ENCODE measurements at places on chromosomes 7 and 10. TPM values are rescaled to one million over a fixed set of nuclear protein-coding genes. Genes with fewer than 3 reads are reported as not detected.

The UTF1 gene
- total RNA-seq = not detected

The ABCA13 gene
- not detected for total RNA-seq

The ICA1 gene
- not detected for total RNA-seq

The ARHGEF5 gene
- total RNA-seq = not detected

The AS3MT gene
- not detected for total RNA-seq

The LEP gene
- not detected for total RNA-seq

The MMRN2 gene
- total RNA-seq = not detected

The ANLN gene
- 23.1 TPM for total RNA-seq

DNA sequence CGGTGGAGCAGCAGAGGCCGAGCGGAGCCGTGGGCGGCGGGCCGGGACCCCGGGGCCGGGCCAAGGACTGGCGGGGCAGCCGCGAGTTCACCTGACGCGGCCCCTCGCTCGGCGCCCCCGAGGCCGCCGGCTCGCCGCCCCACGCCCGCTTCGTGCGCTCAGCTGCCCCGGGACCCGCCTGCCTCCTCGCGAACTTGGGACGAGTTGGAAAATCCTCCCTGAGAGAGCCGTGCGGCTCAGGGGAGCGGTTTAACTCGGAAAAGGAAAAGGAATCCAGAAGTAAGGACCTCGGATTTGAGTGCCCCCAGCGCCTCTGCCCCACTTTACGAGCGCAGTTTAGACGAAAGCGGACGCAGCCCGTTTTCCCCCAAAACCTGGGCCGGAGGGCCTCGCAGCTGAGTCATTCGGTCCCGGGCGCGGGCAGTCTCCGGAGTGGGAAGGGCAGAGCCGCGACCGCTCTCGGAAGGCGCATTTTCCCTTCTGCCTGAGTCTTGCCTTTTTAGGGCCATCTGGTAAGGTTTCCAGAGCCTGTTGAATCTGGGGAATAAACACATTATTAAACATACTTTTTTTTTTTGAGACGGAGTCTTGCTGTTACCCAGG is 744 bp downstream of the CREM start:
- H3K4me3 ChIP-seq = peak overlapping the region; percentile 98
- H3K4me1 ChIP-seq = peaks cover 29% of the 10 kb centered on the region
- peak; percentile 79 for DNase-seq
- H3K27me3 ChIP-seq = no peaks in the 10 kb centered on the region
- H3K36me3 ChIP-seq = no peaks in the 10 kb centered on the region
- H3K27ac ChIP-seq = peak overlapping the region; percentile 61

DNA sequence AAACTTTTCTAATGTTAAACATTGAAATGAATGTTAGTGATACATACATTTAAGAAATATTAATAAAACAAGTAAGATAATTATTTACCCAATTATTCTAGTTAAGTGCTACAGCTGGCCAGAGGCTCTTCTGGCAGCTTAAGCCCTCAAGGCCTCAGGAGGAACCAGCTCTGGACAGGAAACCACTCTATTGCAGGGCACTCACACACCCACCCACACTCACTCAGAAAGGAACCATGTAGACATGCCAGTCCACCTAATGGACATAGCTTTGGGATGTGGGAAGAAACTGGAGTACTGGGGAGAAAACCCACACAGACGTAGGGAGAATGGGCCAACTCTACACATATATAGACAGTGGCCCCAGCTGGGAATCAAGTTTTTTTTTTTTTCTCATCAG is 28.2 kb downstream of the UMAD1 start:
- H3K36me3 ChIP-seq = no peaks in the 10 kb centered on the region
- H3K27ac ChIP-seq = no peak overlapping the region
- no peak for DNase-seq
- H3K4me3 ChIP-seq = no peak overlapping the region
- H3K27me3 ChIP-seq = no peaks in the 10 kb centered on the region

DNA sequence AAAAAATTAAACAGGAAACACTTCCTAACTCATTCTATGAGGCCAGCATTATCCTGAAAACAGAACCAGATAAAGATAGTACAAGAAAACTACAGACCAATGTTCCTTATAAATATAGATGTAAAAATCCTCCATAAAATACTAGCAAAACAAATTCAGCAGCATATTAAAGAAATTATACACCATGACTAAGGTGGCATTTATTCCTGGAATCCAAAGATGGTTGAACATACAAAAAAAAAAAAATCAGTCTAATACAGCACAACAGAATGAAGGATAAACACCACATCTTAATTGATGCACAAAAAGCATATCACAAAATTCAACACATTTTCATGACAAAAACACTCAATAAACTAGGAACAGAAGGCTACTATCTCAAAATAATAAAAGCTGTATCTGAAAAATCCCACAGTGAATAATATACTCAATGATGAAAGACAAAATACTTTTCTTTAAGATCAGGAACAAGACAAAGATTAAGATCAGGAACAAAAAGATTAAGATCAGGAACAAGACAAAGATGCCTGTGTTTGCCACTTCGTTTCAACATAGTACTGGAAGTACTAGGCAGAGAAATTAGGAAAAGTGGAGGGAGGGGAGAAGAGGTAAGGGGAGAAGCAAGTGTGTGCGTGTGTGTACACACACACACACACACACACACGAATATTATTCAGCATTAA is 95.6 kb downstream of the SNX13 start:
- H3K4me1 ChIP-seq = no peaks in the 10 kb centered on the region
- H3K4me3 ChIP-seq = no peak overlapping the region
- no peak for DNase-seq
- H3K36me3 ChIP-seq = peaks cover 70% of the 10 kb centered on the region
- H3K27me3 ChIP-seq = no peaks in the 10 kb centered on the region

GRCh38 chr7:85095806-85096205 is 91.0 kb downstream of the SEMA3D start:
- no peaks in the 10 kb centered on the region for H3K36me3 ChIP-seq
- no peak for DNase-seq
- no peak overlapping the region for H3K4me3 ChIP-seq
- H3K4me1 ChIP-seq = no peaks in the 10 kb centered on the region

GRCh38 chr10:5812283-5813090 is 747 bp downstream of the GDI2 start:
- peak overlapping the region; percentile 78 for H3K27ac ChIP-seq
- peak; percentile 76 for DNase-seq
- peaks cover 19% of the 10 kb centered on the region for H3K36me3 ChIP-seq

- no peak for DNase-seq
- no peak overlapping the region for H3K27ac ChIP-seq
- no peaks in the 10 kb centered on the region for H3K4me1 ChIP-seq
- no peaks in the 10 kb centered on the region for H3K36me3 ChIP-seq
- H3K4me3 ChIP-seq = no peak overlapping the region
- H3K27me3 ChIP-seq = peaks cover 5% of the 10 kb centered on the region
Observed at GRCh38 chr10:124091646-124092249, 1.6 kb downstream of the CHST15 start.

- H3K27me3 ChIP-seq = no peaks in the 10 kb centered on the region
- H3K4me3 ChIP-seq = no peak overlapping the region
- H3K4me1 ChIP-seq = no peaks in the 10 kb centered on the region
- H3K27ac ChIP-seq = no peak overlapping the region
- H3K36me3 ChIP-seq = no peaks in the 10 kb centered on the region
Observed at GRCh38 chr10:44205067-44205466, 179.8 kb downstream of the CXCL12 start.

- no peak for DNase-seq
- no peak overlapping the region for H3K27ac ChIP-seq
- H3K4me3 ChIP-seq = no peak overlapping the region
- no peaks in the 10 kb centered on the region for H3K27me3 ChIP-seq
- H3K36me3 ChIP-seq = no peaks in the 10 kb centered on the region
Observed at GRCh38 chr10:102003541-102003940, 52.4 kb downstream of the ARMH3 start.

DNA sequence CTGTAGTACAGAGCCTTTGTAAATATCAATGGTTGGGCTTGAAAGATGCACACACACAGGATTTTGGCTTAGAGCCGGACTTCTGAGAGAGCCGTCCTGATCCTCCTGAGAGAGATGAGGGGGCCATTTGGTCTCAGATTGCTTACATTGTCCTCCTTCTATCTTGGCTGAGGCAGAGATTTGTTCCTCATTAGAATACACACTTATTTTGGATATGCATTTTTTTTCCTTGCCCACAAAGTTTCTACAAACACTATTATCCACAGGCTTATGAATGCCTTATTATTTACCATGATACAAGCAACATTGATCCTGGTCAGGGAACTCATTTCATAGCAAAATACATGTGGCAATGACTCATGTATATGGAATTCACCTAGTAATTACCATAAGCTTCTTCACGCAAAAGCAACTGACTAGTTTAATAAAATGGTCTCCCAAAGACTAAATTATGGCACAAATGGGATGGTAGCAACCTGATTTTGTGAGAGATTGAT is 175.3 kb downstream of the MDFIC start:
- no peak overlapping the region for H3K27ac ChIP-seq
- no peak for DNase-seq
- no peaks in the 10 kb centered on the region for H3K27me3 ChIP-seq

- peaks cover 20% of the 10 kb centered on the region for H3K4me1 ChIP-seq
- peak overlapping the region; percentile 78 for H3K27ac ChIP-seq
- H3K36me3 ChIP-seq = no peaks in the 10 kb centered on the region
Observed at GRCh38 chr7:100867776-100868485, 744 bp downstream of the TRIP6 start.

- no peak for DNase-seq
- H3K4me1 ChIP-seq = no peaks in the 10 kb centered on the region
- no peaks in the 10 kb centered on the region for H3K36me3 ChIP-seq
- no peak overlapping the region for H3K4me3 ChIP-seq
- no peak overlapping the region for H3K27ac ChIP-seq
- no peaks in the 10 kb centered on the region for H3K27me3 ChIP-seq
Observed at GRCh38 chr7:156060925-156061324, 248.7 kb upstream of the SHH start.

DNA sequence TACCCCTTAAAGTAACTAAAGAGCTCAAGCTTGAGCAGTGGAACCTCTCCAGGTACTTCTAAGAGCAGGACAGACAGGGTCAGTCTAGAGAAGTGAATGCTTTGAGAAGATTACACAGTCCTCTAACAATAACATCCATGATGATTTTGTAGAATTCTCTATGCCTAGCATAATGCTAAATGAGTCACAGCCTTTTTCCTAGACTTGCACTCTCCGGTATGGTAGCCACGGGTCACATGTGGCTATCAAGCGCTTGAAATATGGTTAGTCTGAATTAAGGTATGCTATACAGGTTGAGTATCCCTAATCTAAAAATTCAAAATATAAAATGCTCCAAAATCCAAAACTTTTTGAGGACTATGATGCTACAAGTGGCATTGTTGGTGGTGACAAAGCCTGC is 166.6 kb upstream of the MKLN1 start:
- no peaks in the 10 kb centered on the region for H3K27me3 ChIP-seq
- peaks cover 4% of the 10 kb centered on the region for H3K4me1 ChIP-seq
- DNase-seq = no peak
- H3K4me3 ChIP-seq = no peak overlapping the region
- no peaks in the 10 kb centered on the region for H3K36me3 ChIP-seq

GRCh38 chr7:46079421-46079820 is 158.3 kb upstream of the IGFBP3 start:
- no peaks in the 10 kb centered on the region for H3K36me3 ChIP-seq
- no peaks in the 10 kb centered on the region for H3K27me3 ChIP-seq
- H3K4me1 ChIP-seq = no peaks in the 10 kb centered on the region
- no peak overlapping the region for H3K27ac ChIP-seq
- no peak overlapping the region for H3K4me3 ChIP-seq

GRCh38 chr10:125840955-125841354 is 17.6 kb downstream of the BCCIP start:
- DNase-seq = no peak
- no peaks in the 10 kb centered on the region for H3K27me3 ChIP-seq
- no peak overlapping the region for H3K4me3 ChIP-seq
- H3K4me1 ChIP-seq = no peaks in the 10 kb centered on the region

DNA sequence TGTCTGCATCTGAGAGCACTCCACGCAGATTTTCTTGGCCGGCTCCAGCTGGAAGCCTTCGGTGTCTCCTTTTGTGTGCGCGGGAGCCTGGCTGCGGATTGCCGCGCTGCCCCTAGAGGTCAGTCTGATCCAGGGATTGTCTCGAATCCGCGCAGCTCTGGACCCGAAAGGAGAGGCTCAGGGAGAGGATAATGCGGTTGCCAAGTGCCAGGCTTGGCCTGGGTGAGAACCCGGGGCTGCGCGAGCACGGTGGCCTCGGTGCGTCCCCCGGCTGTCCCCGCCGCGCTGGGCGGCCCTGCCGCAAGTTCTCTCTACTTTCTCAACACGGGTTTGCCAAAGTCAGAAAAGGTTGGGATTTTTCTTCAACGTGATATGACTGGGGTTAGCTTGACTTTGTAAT is 140.9 kb downstream of the ADCYAP1R1 start:
- H3K36me3 ChIP-seq = no peaks in the 10 kb centered on the region
- H3K4me3 ChIP-seq = no peak overlapping the region
- no peaks in the 10 kb centered on the region for H3K4me1 ChIP-seq
- DNase-seq = no peak

DNA sequence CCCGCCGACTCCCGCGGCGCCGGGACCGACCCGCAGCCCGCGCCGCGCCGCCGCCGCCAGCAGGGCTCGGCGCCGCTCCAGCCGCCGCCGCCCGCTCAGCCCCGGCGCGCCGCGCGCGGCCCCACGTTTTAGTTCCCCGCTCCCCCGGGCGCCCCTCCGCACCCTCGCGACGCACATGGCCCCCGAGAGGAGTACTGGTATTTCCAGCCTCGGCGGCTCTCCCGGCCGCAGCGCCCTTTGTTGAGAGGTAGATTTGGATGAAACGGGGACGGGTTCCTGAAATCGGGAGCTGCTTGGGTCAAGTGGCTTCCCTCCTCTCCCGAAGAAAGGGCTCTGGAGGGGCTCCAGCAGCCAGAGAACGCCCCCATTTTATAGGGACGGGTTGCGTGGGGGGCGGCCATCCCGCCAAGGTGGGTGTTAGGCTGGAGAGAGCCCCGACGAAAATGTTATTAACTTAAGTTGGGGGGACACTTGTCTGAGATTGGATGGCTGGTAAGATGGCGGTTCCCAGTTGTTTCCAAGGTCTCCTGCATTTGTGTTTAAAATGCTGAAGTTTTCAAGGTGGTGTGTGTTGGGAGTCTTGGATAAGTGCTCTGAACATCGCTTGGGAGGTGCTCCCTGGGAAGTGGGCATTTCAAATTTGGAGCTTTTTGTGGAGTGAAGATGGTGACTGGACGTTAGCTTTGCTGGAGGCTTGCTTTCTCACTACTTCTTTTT is 1.2 kb downstream of the BMI1 start:
- no peaks in the 10 kb centered on the region for H3K36me3 ChIP-seq
- H3K27ac ChIP-seq = no peak overlapping the region
- H3K4me1 ChIP-seq = peaks cover 50% of the 10 kb centered on the region

GRCh38 chr10:120015064-120015463 is 122.5 kb downstream of the SEC23IP start:
- no peaks in the 10 kb centered on the region for H3K27me3 ChIP-seq
- no peaks in the 10 kb centered on the region for H3K36me3 ChIP-seq
- DNase-seq = no peak
